Stimulated activated CD8-positive, alpha-beta memory T cell treated with anti-CD3 and anti-CD28 coated beads, Interleukin-12 subunit alpha, Interleukin-12 subunit beta, amount 100 ng/mL, for 4 hours (primary cell): ENCODE measurements at places on chromosomes 11 and 22.

- DNase-seq: no peak
These were observed 185.2 kb downstream of the TBC1D22A start for GRCh38 chr22:46947516-46948257.

DNA sequence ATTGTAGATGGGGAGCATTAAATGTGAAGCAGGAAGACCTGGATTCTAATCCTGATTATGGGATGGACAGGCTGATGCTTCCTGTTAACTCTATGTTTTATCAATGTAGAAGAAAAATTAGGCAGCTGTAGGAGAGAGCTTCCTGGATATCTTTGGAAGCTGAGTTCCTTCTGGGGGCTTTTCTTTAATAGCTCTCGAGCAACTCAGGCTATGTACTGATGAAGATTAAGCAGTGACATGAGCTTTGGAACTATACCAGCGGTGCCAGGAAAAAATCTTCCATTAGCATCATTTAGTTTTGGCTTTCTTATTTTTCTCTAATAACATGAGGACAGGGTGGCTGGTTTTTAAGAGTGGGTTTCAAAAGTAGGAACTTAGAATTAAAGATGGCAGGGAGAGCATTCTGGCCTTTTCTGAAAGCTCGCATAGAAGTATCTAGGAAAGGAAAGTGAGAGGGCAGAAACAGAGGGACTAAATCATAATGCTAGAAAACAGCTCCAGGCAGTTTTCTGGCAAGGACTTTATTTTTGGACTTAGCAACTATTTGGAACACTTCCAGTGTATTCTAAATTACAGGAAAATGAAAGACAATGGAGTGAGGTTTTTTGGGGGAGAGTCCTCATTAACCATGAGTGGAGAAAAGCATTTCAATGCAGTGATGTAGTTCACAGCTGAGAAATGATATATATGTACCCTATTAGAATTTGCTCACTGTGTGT is 69.2 kb upstream of the RRM1 start:
- no peak for DNase-seq

GRCh38 chr11:36509201-36509639 is 852 bp downstream of the TRAF6 start:
- no peak for DNase-seq

DNA sequence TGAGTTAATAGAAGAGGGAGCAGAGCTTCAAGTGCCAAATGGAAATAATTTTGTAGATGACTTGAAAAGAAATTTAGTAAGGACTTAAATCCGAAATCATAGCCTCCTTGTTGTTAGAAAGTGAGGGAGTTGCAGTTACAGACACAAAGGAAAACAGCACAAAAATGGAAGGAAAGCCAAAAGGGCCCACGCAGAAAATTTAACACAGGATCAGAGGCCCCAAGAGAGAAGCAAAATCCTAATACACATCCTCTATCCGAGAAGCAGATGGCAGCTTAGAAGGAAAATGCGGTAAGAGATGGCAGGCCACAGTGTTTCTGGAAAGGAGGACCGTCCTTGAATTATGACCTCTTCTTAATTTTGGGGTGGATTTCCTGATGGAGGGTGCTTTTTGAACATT is 48.7 kb upstream of the SYT13 start:
- no peak for DNase-seq

GRCh38 chr11:46611526-46612304 is 5.3 kb downstream of the HARBI1 start:
- no peak for DNase-seq
